Activated CD8-positive, alpha-beta memory T cell treated with anti-CD3 and anti-CD28 coated beads, Interleukin-2, amount 50 U/mL, for 4 hours (primary cell): ENCODE measurements at places on chromosomes 1 and 21.

DNA sequence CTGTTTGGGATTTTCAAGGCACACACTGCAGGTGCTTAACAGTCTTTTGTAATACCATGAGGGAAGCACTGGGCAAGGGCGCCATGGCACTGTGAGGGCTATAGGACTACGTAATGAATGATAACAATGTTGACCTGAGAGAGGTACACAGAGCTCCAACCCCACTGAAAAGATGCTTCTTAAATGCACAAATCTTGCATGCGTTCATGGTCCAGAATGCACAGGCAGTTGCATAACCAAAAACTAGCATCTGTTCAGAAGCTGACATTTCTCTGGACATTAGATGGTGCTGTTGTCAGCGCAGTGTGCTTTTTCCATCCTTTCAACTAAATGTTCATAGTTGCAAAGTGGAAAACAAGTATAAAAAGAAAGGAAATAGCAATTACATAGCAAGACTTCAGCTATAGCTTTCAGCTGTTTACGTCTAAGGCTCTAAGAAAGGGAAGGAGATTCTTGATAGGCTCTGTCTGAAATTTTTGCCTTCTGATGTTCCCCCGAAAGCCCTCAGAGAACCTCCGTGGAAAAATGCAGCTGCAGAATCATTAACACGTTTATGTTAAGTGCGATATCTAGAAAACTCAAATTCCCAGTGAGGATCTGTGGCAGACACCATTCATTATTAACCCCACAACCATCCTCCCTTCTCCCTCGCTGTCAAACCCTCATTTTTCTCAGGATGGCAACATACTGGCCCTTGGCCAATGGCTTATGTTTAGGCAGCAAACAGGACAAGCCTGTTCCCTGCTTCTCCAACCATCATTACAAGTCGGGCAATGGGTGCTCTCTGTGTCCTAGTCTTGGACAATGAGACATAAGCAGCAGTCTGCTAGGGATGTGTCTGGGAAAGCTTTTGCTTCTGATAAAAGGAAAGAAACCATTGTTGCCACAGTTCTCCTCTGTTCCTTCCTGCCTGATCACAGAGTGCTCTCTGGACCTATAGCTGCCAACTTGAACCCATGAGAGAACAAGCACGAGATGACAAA lies 8.2 kb upstream of the TARBP1 start:
- no peak for DNase-seq

- DNase-seq = no peak
These were observed 74.5 kb upstream of the GUCA2A start for GRCh38 chr1:42239041-42239440.

GRCh38 chr1:193767886-193768285 lies 581.5 kb upstream of the B3GALT2 start:
- no peak for DNase-seq

GRCh38 chr21:45286671-45287437 lies 841 bp downstream of the POFUT2 start:
- peak; percentile 20 for DNase-seq

DNA sequence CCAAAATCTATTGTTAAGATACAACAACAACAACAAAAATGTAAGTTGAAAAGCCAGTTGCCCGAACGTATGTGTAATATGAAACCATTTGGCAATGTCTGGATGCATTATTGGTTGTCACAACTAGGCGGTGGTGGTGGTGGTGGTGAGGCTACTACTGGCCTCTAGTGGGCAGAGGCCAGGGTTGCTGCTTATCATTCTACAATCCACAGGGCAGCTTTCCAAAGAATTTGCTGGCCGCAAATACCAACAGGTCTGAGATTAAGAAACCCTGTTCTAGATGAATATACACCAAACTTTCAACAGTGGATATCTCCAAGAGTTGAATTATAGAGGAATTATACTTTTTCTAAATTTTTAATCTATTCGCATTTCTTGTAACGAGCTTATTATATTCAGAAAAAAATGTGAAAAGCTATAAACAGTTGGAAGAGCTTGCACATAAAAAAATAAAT lies 26.8 kb upstream of the ZNF697 start:
- DNase-seq = no peak

- DNase-seq = no peak
These were observed 11.8 kb upstream of the F3 start for GRCh38 chr1:94553323-94553730.
